ENCODE measurements at places on chromosomes 13 and 19.

DNA sequence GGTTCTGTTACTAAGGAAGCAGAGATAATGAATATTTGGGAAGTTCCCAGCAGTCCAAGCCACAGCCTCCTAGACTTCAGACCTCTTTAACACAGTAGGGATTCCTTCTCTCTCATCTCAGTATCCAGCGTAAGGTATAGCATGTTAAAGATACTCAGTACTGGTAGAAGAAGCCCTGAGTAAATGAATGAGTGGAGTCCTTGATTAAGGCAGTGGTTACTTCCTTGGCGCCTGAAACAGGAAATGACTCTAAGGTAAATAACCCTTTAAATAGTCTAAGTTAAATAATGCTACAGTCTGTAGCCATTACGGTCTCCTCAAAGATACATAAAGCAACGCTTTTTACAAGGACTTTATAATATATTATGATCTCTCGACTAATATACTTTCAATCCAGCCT, 650.8 kb upstream of the MIR17HG start:
- no peak for ATAC-seq

- ATAC-seq: no peak
These were observed 86.1 kb downstream of the THSD1 start for GRCh38 chr13:52319876-52320275.

DNA sequence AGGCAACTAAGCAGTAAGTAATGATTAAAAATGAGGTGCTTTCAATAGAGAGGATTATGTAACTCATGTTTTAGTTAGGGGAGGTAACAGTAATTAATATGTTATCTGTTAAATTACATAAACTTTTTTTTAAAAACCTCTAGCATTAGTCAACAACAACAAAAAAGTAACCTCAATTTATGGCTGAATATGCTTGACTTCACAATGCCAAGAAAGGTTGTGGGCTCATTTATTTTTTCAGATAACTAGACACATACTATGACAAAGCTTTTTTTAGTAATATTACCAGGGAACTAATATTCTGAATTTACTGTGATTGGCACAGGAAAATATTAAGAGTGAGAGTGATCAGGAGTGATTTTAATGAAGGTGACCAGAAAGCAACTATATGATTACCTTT, 54.9 kb downstream of the KCNRG start:
- no peak for ATAC-seq

GRCh38 chr13:21225841-21226581, 49.6 kb downstream of the MRPL57 start:
- ATAC-seq: no peak

- ATAC-seq: no peak
These were observed 3.1 kb upstream of the LINGO3 start for GRCh38 chr19:2311093-2311492.
